ENCODE measurements at places on chromosomes 4 and X. TPM values are rescaled to one million over a fixed set of nuclear protein-coding genes. Genes with fewer than 3 reads are reported as not detected.

Gene SPANXN4
- not detected for total RNA-seq

Gene ELOVL6
- total RNA-seq = 24.0 TPM

Gene ADH1C
- not detected for total RNA-seq

Gene SPP1
- total RNA-seq = 164 TPM

Gene MID2
- total RNA-seq = 7.6 TPM

Gene FAM149A
- 1.6 TPM for total RNA-seq

Gene NFKB1
- total RNA-seq = 27.8 TPM

Gene MMGT1
- 19.6 TPM for total RNA-seq

Gene PDGFC
- 3.4 TPM for total RNA-seq

Gene PDE6B
- not detected for total RNA-seq

Gene TMEM31
- not detected for total RNA-seq

Gene MAGED2
- total RNA-seq = 72.5 TPM

Gene FRAS1
- total RNA-seq = 3.4 TPM

Gene DRD5
- total RNA-seq = not detected

Gene SMARCAD1
- 16.1 TPM for total RNA-seq

Gene PRKG2
- total RNA-seq = 0.85 TPM

Gene USP27X
- total RNA-seq = 4.9 TPM

Gene CSN1S1
- not detected for total RNA-seq

Gene TCEAL6
- total RNA-seq = not detected

Gene IRS4
- total RNA-seq = not detected

Gene RPS6KA3
- total RNA-seq = 68.2 TPM

Gene PABPC1L2B
- not detected for total RNA-seq

Gene SUPT20HL2
- not detected for total RNA-seq

Gene ARAP2
- 0.47 TPM for total RNA-seq

Gene FAM47A
- not detected for total RNA-seq

Gene DAPP1
- total RNA-seq = not detected

Gene MAGEB5
- not detected for total RNA-seq

Gene PLA2G12A
- total RNA-seq = 10.7 TPM

Gene DCAF12L2
- total RNA-seq = 0.17 TPM

Gene DOCK11
- total RNA-seq = 4.1 TPM
